ENCODE measurements at places on chromosomes 16 and 17.

DNA sequence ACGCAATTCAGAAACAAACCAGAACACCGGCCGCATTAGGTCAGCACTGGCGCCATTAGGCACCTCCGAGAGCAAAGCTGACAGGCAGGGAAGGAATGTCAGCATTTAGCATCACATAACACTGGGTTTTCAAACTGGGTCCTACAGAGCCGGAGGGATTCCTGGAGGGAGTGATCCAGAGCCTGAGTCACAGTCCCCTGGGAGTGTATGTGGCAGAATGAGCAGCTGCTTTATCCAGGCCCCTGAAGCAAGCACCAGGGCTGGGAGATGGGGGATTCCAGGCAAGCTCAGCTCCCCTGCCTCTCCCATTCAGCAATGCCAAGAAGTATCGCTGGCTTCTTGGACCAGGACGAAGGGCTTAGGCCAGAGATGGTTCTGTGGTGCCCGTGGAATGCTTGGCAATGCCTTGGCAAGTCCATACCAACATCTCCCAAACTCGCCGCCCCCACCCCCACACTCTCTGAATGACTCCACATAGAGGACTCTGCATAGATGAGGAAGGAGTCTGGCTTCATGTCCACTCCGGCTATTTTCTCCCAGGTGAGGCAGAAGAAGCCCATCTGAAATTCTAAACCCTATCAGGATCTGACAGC lies 20.4 kb downstream of the GAS7 start:
- no peak for DNase-seq

GRCh38 chr17:33811984-33812577 lies 443.0 kb upstream of the CCL2 start:
- no peak for DNase-seq

GRCh38 chr17:27654136-27654535 lies 23.1 kb downstream of the LGALS9 start:
- no peak for DNase-seq

- DNase-seq, result no peak
Measured at GRCh38 chr17:81939881-81940385, 2.8 kb upstream of the PYCR1 start.

GRCh38 chr16:86089334-86089900 lies 190.5 kb downstream of the IRF8 start:
- no peak for DNase-seq
